ENCODE measurements at places on chromosomes 7 and 10.

DNA sequence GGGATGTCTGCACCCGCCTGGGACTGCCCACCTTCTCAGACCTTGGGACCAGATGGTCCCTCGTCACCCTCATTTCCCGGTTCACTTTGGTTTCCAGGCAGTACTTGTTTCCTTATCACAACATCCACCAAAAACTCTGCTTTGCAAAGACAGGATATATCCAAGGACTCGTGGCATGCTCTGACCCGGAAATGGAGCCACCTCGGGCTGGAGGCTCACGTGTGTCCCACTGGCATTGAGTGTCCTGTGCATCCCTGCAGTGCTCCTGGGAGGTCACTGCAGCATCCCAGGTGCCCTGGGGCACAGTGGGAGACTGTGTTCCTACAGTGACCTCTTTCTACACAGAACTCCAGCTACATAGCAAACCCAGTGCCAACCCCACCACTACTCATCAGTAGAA, 611.9 kb upstream of the FOXK1 start:
- DNase-seq = no peak

GRCh38 chr7:12327922-12328321, 75.7 kb downstream of the VWDE start:
- no peak for DNase-seq

GRCh38 chr7:111871283-111871682, 309.0 kb upstream of the IMMP2L start:
- DNase-seq = no peak

GRCh38 chr10:100339236-100339635, 7.8 kb upstream of the SCD start:
- DNase-seq = no peak

- DNase-seq = no peak
Observed at GRCh38 chr10:95530561-95530960, 30.6 kb downstream of the SORBS1 start.

- no peak for DNase-seq
Observed at GRCh38 chr7:143973870-143974416, 19.3 kb downstream of the OR2F1 start.

DNA sequence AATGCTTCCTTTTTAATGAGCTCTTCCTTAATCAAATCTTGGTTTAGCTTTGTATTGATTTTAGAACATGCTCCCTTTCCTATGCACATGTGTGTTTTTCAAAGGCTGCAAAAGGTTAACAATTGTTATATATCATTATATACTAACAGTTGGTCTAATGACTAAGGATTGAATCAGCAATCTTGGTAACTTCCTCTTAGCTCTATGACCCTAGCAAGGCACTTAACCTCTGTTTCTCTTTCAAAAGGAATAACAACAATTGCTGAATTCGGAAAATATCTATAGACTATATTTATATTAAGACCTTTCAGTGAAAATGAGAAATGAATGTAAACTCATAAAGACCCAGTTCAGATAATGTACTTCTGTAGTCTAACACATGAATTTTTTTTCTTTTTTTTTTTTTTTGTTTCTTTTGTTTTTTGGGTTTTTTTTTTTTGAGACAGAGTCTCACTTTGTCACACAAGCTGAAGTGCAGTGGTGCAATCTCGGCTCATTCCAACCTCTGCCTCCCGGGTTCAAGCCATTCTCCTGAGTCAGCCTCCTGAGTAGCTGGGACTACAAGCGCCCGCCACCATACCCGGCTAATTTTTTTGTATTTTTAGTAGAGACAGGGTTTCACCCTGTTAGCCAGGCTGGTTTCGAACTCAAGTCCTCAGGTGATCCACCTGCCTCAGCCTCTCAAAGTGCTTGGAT, 48.8 kb downstream of the HOXA1 start:
- no peak for DNase-seq
